CD4-positive, alpha-beta T cell treated with Interleukin-1 beta for 1 hour (primary cell): ENCODE measurements at places on chromosomes 5 and 9.

GRCh38 chr9:23743036-23743435 is 83.0 kb downstream of the ELAVL2 start:
- no peak for DNase-seq

DNA sequence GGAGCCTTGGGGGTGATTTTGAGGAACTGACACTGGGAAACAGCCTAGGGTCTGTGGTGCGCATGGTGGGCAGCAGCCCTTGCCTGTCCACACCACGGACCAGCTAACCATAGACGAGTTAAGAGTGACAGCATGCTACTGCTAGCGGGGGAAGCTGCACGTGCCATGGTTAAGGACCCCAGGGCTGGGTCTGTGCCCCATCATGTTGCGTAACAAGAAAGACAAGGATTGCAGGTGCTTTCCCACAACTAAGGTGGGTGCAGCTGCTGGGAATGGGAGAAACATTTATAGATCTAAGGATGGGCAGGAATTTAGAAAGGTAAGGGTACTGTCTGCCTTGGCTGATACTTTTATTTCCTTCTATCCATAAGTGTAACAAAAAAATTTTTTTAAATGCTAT is 17.9 kb upstream of the KCNMB1 start:
- DNase-seq: no peak

DNA sequence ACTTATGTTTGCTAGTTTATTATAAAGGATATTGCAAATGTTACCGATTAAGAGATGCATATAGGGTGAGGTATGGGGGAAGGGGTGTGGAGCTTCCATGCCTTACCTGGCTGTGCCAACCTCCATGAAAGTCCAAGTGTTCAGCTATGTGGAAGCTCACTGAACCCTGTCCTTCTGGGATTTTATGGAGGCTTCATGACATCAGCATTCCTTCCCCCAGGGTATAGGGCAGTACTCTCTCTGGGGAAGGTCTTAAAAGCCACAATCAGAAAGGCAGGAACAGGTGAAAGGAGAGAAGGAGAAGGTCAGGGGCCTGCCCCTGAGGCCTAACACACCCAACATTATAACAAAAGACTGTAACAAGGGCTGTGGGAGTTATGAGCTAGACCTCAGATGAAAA is 592.6 kb downstream of the PDE4D start:
- DNase-seq: no peak

- DNase-seq: no peak
Observed at GRCh38 chr5:127650649-127651048, 1.8 kb downstream of the CTXN3 start.

GRCh38 chr9:92094655-92095054 is 20.6 kb downstream of the SPTLC1 start:
- no peak for DNase-seq

- DNase-seq: peak; percentile 51
Observed at GRCh38 chr5:155773680-155774079, 553.3 kb upstream of the SGCD start.

DNA sequence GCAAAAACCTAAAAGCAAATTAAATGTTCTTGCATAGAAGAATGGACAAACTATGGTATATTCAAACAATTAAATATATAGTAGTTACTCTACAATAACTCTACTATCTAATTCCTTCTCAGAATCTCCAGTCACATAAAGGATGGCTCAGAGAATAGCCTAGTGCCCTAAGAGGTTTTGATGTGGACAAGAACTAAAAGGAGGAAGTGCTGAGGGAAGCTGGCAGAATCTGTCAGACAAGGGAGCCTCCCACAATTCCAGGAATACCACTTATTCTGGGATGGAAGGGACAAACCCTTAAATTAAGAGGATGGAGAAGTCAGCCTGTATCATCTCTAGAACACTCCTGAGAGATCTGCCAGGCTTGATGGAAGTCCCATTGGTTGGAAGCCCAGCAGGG is 30.4 kb downstream of the TNFSF8 start:
- DNase-seq: no peak

GRCh38 chr9:21812946-21813568 is 10.6 kb downstream of the MTAP start:
- peak; percentile 74 for DNase-seq

DNA sequence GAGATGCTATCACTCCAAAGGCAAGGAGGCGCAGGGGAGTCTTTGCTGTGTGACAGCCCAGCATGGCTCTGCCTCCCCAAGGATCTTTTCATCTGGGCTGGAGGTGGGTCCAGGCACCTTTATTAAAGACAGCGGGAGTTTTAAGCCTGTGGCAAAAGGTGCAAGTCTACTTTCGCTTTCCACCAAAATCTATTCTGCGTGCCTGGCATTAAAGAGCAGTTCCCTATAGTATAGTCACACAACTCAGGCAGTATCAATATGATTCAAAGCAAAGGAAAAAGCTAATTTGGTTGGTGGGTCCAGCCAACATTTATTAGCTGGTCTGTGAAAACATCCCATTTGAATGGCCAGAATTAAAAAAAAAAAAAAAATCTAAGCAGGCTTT is 398.7 kb downstream of the EBF1 start:
- DNase-seq: no peak

DNA sequence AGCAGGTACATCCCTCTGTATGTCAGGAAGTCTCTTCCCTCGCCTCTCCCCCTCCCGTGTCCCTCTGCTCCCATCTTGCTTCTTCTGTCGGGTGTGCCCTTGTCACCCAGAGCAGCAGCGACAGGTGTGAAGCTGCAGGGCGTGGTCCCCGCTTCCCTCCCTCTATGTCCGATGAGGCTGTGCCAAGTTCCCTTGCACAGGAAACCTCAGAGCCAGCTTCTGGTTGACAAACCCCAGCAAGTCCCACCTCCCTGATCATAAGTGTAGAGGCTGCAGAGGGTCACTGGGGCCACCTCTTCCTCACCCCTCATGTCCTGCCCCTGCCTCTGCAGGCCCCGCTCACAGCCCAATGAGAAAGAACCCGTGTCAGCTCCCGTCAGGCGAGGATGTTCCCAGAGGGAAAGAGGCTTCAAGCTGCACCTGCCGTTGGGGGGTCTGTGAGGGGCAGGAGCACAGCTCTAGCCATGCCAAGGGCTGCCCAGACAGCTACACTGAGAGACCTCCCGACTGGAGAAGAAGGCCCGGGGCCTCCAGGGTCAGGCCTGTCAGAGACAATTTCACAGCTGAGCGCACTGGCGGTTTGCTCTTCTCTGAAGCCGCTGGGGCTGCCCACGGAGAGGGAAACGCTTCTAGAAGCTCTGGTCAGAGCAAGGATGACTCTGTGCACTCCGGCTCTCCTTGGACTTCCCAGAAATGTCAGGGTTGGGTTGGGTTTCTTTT is 73.3 kb downstream of the AK8 start:
- peak; percentile 14 for DNase-seq

DNA sequence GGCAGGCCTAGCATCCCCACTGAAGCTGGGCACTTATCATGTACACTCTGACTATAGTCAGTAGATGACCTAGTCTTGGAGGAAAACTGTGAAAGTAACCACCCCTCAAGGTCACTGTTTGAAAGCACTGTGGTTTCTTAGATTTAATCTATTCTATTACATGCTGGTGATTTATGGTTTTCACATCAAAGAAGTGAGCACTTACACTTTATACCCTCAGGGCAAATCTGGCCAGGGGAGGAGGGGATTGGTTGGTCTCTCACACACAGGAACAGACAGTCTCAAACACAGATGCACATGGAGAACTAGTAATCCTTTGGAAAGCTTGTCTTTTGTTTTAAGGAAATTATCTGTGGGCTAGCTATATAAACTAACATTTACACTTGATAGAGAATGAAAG is 17.9 kb upstream of the SPIN1 start:
- no peak for DNase-seq

- DNase-seq: no peak
Observed at GRCh38 chr9:90274725-90275124, 367.9 kb downstream of the DIRAS2 start.

DNA sequence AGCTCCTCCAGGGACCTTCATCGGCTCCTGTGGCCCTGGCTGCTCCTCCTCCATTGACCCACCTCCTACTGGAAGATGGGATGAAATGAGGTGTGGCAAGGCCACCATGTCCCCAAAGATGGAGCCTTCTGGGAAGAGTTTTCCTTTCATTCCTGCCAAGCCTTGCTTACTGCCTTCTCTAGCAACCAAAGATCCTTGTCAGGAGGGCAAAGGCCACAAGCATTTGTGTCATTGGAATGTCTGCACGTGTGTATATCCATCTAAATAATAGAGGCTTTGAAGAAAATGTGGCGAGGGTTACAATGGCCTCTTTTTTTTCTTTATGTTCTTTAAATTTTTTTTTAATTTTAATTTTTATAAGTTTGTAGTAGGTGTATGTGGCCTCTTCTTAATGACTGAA is 313.6 kb downstream of the ARHGEF28 start:
- no peak for DNase-seq

GRCh38 chr9:127966416-127967150 is 14.2 kb downstream of the EEIG1 start:
- DNase-seq: no peak

DNA sequence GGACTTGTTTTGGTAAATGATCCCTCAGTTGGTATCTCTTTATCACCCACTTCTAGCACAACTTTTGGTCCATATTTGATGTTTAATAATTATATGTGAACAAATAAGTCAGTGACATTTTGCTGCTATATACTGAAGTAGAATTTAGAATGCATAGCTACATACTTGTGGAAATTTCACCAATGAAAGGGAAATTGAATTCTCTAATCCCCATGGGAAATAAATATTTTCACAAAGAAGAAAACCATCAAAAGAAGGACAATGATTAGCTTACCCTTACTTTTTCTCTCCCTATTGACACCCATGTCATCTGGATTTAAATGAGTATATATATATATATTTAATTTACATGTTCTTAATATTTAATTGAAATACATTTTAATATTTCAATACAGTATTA is 94.3 kb upstream of the DAB2 start:
- no peak for DNase-seq

- no peak for DNase-seq
Observed at GRCh38 chr5:91048073-91048472, 335.0 kb downstream of the ARRDC3 start.

GRCh38 chr5:175593794-175594193 is 64.1 kb upstream of the HRH2 start:
- no peak for DNase-seq

DNA sequence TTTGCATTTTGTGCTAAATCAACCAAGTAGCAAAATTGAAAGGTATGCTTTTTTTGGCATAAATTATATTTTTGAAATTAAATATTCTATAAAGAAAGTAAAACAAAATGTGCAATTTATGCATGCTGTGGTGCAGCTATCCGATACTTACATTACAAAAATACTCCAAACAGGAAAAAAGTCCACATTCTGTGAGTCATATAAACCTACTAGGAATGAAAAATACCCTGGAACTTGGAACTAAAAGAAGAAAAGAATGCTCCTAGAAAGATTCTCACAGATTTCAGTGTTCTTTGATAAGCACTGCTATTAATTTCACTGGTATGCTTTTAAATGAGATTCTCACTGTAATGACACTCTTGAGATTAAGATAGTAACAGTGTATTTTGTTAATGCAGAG is 92.6 kb downstream of the OSMR start:
- no peak for DNase-seq

GRCh38 chr5:147688656-147689356 is 93.7 kb downstream of the JAKMIP2 start:
- no peak for DNase-seq

- no peak for DNase-seq
Observed at GRCh38 chr9:113756476-113757192, 119.5 kb upstream of the ZNF618 start.

DNA sequence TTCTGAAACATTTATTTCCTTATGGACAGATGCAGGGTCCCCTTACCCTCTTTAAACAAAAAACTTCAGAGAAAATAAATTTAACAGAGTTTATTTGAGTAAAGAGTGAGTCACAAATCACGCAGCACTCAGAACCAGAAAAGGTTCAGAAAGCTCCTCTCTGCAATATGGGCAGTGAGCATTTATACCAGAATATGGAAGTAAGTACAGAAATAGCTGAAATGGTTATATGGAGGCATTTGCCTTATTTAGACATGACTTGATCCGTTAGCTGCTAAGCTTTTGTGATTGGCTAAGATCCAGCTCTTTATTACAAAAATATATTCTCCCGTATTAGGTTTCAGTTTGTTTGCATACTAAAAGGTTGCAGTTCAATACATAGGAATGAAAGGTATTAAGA is 1554.1 kb downstream of the EFNA5 start:
- DNase-seq: no peak
